ENCODE measurements at places on chromosomes 2 and 18.

- DNase-seq = no peak
Observed at GRCh38 chr2:230227216-230227615, 1.7 kb downstream of the SP140 start.

GRCh38 chr18:61972389-61973264 is 79.8 kb upstream of the RNF152 start:
- DNase-seq = no peak

DNA sequence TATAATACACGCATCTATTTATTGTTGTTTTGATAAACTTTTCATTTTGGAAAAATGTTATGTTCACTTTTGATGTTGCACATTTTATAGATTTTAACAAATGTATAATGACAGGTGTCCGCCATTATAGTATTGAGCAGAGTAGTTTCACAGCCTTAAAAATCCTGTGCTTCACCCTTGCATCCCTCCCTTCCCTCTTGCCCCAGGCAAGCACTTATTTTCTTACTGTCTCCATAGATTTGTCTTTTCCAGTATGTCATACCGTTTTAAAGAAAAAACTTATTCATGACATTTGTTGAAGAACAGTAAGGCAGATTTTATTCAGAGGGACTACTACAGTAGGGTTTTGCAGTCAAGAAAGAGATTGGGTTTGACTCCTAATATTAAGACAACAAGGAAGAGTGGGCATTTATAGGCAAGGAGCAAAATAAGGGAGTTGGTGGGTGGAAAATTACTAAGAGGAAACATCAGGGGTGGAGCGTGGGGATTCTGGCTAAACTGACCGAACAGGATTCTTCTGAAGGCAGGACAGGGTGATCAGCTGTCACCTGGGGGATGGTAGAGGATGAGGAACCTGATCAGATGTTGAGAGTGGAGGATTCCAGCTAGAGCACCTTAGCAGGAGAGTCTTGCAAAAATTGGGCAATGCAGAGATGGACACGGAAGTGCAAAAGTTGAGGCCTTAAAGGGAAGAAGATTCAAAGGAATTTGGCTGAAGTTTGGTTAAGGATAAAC is 108.8 kb downstream of the NCK2 start:
- DNase-seq = no peak

DNA sequence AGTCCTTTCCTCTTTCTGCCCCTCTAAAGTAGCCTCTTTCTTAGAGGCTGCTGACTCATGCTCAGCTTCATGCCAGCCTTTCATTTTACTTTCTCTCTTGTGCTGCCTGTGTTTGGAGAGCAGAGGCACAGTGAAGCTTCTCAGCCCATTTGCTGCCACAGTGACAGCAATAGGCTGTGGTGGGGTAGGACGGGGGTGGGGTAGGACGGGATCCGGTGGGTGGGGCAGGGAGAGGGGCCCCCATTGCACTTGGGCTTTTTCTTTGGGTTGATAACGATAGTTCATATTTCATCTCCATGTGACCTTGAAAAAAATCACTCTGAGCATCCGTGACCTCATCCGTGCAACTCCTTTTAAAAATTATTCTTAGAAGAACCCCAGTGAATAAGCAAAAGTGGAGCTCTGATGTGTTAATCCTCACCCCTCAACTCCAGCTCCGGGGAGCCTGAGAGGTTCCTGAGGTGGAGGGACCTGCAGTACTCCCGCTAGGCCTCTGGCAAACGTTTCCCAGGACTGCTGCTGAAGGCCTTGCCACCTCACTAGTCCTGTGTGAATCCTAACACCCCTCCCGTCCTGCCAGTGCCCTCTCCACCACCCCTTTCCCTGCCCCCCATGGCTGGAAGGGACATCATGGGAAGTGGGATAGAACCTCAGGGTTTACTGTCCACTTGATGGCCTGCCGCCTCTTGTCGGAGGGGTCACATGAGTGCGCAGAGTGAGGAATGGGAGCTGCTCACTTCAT is 70.8 kb downstream of the INPP4A start:
- no peak for DNase-seq

Data from activated CD4-positive, alpha-beta T cell treated with anti-CD3 and anti-CD28 coated beads, Interleukin-2, amount 50 U/mL, for 4 hours (primary cell).